D721Med (cell line): ENCODE measurements at places on chromosomes 6 and 20.

- no peak for DNase-seq
Measured at GRCh38 chr20:3328501-3328900, 79.0 kb downstream of the DNAAF9 start.

GRCh38 chr6:136820561-136820960 is 1.8 kb upstream of the PEX7 start:
- no peak for DNase-seq

- DNase-seq = no peak
Measured at GRCh38 chr20:15795305-15796019, 777.8 kb downstream of the KIF16B start.

DNA sequence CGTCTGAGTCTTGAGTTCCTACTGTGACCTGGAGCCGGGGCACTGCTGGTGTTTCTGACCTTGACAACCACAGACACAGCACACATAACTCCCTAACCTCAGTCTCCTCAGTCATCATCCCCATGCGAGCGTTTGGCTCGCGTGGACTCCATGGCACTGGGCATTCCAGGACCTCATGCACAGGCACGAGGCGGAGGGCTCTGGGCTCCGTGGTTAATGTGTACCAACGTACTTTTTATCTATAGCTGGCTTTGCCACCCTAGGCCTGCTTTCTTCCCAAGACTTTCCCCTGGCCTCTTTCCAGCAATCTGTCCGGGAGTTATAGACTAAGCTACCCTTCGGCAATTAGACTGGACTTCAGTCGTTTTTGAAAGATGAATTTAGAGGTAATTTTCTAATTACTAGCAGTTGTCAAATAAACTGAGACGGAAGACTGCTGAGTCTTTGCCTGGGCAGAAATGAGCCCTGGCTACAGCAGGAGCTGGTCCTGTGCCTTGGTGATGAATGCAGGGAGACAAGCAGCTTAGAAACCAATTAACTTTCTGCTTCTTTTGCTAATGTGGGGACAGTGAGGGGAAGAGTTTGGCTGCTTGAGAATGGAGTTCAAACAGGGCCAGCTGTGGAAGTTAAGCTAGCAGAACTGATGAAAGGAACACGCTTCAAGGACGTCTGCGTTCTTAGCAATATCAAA is 16.1 kb upstream of the CTCFL start:
- DNase-seq = no peak

- no peak for DNase-seq
Measured at GRCh38 chr6:83221889-83222479, 28.8 kb downstream of the RWDD2A start.

DNA sequence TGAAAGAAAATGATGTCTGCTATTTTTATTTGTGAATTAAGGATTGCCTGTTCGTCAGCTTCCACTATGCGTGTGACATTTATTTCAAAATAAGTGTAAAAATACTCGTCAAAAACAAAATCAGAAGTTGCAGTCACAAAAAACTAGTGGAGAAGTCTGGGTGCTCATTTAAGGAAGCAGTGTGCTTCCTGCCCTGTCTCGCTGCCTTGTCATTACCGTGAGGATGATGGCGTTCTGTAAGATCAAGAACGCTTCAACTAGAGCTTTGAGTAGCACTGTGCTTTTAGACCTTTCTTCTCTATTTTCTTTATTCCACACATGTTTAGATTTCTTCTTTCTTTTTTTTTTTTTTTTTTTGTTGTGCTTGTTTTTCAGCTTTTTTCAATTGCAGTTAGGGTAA is 186.9 kb downstream of the TBC1D7 start:
- no peak for DNase-seq

GRCh38 chr20:63635431-63636141 is 8.7 kb upstream of the GMEB2 start:
- DNase-seq = no peak

DNA sequence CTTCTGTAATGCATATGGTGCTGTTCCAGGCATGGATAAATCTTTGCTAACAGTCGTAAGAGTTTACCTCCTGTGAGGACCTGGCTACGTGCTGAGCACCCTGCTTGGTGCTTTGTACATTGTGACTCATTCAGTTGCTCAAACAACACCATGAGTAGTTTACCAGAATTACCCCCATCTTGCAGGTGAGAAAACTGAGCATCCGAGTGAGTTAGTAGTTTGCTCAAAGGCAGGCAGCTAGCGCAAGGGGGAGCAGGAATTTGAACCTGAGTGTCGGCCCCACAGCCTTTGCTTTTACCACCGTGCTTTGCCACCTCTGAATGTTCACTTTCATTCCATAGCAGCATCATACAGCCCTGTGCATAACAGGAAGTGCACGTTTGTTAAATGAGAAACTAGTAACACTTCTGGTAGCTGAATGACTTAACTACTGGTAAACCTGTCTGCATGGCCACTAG is 121.9 kb downstream of the MTHFD1L start:
- no peak for DNase-seq

DNA sequence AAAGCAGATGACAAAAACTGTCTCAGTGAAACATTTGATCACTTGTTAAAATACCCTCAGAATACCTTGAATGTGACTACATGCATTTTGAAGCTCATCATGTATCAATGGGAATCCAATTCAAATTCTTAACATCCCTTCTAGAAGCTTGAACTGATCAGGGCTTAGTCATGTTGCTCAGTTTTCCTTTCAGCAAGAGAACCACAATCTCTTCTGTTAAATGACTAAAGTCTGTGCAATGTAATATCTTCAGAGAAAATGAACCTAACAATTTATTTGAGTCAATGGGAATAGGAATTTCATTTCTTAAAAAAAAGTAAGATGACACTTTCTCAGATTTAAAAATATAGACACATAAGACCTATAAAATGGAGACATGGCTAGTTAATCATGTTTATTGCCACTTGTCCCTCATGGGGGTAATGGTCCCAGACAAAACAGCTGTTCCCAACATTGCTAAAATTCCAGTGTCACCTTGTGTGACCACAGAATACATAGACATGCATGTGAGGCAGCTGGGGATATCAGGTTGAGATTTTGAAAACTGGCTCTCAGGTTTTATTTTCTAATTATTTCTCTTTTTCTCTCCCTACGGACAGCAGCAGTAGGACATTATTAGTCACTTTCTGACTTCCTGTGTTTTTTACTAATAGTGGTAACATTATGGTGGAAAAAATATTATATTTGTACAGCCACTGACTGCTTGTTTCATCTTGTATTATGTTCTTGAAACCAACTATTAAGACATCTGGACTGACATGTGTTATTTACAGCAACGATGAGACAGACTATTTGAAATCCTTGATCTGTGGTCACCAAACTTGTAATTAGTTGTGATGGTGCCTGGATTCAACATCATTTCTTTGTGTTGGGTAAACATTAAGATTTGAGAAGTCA is 192.5 kb downstream of the COL9A1 start:
- DNase-seq = no peak

DNA sequence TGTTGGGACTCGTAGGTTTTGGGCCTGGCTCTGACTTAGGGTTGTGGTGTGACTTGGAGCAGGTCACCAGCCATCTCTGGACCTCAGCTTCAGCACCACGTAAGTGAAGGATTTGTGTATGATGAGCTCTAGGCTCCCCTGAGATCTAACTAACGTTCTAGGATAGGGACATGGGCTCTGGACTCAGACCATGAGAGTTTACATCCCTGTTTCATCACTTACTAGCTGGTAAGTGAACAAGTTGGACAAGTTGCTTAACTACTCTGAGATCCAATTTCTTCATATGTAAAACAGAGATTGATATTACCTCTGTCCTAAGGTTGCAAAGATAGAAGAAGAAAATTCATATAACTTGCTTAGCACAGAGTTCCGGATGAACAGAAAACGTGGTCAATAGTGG is 20.3 kb upstream of the PNPLA1 start:
- no peak for DNase-seq

- no peak for DNase-seq
Measured at GRCh38 chr6:161001421-161001820, 9.9 kb downstream of the MAP3K4 start.

DNA sequence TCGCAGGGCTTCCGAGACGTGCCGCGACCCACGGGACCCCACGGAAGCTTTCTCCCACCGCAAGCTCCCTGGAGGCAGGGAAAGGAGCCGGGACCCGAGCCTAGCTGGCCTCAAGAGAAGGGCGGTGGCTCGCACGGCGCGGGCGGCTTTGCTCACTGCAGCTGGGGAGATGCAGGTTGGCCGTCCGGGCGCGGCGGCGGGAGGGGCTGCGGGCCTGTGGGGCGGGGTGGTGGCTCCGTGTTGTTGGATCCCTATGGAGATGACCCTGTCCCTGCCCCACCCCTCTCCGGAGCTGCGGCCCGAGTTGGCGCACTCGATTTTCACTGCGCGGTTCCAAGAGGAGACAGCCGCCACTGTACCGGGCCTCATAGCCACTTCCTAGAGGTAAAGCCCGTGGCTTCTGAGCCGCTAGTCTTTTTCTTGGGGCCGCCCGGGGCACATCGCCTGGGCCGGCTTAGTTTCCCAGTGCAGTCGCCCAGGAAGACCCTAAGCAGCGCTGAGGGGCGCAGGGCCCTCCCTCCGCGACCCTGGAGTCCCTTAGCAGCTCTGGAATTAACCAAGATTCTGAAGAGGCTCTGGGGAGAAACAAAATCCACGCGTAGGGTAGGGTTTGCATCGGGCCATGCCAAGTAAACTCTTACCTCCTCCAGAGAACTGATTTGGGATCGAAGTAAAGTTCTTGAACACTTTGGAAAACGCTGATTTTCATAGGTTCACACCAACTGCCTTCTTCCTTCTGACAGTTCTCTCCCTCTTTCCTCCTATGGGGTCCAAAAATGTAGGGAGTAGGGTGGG is at the start of gene ECT2L:
Gene ECT2L, plus strand, starts transcription at position 279 of the 795 bp plus-strand sequence. CDS start 17,188 bp downstream, outside the sequence.
- DNase-seq = no peak
